ENCODE measurements at places on chromosomes 16 and 17.

DNA sequence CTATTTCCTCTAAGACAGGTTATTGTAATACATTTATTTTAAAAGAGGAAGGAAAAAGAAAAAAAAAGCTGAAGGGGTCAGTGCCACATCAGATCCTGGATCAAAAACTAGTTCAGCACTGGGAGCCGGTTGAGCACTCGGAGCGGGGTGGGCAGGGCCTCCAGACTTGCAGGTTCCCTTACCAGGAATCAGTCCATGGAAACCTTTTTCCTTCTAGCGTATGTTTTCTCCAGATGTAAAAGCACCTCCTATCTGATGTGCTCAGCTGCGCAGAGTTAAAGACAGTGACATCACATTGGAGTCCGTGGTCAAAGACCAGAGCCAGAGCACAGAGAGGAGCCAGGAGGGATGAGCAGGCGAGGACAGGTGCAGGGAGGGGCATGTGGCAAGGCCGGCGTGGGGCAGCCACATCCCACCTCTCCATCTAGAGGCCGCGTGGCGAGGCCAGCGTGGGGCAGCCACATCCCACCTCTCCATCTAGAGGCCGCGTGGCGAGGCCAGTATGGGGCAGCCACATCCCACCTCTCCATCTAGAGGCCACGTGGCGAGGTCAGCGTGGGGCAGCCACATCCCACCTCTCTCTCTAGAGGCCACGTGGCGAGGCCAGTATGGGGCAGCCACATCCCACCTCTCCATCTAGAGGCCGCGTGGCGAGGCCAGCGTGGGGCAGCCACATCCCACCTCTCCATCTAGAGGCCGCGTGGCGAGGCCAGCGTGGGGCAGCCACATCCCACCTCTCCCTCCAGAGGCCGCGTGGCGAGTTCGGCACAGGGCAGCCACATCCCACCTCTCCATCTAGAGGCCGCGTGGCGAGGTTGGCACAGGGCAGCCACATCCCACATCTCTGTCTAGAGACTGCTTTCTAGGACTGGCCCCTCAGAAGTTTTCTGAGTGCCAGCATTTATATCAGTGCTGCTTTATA, 166.8 kb upstream of the CHMP6 start:
- no peak for DNase-seq

DNA sequence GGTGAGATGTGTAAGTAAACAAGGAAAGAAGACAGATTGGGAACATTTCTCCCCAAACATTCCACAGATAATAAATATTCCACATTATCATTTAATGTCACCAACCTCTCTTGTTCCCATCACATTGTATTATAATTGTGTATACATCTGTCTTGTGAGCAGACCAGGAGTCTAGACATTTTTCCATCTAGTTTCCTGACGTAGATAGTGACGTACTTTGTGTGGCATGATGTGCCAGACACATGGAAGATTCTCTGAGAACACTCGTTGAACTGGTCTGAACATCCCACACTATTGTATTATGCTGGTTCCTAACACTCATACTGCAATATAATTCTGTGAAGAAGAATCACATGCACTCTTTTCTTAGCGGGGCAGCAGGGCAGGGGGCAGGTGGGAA, 34.0 kb downstream of the WSB1 start:
- DNase-seq: no peak

DNA sequence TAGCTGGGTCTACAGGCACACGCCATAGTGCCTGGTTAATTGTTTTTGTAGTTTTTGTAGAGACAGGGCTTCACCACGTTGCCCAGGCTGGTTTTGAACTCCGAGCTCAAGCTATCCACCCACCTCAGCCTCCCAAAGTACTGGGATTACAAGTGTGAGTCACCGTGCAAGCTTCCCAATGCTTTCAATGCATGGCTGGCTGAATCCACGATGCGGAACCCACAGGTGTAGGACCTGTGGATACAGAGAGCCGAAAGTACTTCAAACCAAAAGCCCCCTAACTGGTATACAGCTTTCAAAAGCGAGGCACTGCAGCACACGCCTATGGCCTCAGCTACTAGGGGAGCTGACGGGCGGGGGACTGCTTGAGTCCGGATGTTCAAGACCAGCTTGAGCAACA, 44.8 kb downstream of the METTL16 start:
- DNase-seq: no peak

DNA sequence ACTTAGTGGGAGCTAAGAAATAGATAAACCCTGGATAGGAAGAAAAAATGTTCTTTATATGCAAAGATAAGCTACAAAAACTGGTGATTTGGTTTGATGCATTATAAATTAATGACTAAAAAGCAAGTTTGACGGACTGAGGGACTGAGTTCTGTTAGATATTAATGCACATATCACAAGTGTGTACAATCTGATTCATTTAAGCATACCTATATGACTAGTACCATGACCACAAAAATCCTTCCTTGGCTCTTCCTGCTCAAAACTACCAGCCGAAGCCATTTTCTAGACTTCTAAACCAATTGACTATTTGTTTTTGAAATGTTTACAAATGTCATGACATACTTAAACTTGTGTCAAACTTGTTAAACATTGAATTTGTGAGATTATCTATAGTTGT, 374.5 kb upstream of the MON1B start:
- DNase-seq: no peak

- DNase-seq: no peak
These were observed 68.5 kb downstream of the C16orf95 start for GRCh38 chr16:87248714-87249113.

DNA sequence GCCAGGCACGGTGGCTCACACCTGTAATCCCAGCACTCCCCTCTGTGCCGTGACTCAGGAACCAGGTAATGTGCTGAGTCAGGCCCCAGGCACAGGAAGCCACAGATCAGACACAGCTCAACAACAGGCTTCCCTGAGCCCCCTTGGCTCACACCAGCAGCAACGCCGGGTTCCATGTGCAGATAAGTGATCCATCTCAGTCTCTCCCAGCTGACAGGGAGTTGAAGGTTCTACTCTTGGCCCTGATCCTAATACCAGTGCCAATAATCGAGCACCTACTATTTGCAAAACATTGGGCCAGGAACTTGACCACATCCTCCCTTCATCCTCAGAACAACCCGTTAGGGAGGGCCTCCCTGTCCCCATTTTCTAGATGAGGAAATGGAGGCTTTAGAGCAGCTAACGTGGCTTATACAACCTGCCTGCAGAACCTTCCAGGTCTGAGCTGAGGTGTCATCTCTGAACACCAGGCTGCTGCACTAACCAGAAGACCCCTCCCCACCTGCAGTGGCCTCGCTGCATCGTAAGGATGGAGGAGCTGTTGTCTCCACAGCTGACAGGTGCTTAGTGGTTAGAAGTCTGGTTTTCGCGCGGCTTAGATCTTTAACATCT, 64.8 kb upstream of the AMZ2 start:
- DNase-seq: no peak

DNA sequence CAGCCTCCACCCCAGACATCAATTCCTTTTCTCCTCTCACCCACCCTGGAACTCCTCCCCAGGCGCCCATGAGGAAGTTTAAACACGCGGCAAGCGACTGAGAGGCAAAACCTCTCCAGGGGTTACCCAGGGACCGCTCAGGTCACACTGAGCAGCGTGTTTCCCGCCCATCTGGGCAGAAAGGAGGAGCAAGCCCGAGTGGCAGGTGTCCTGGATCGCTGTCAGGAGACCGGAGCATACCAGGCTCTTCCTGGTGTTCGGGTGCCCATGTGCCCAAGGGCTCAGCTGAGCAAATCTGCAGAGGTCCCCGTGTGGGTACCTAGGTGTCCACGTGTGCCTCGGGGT, 491 bp downstream of the SLC25A19 start:
- DNase-seq: no peak
